ENCODE measurements at places on chromosomes 7 and 10.

- no peak for DNase-seq
These were observed 70.3 kb upstream of the HDAC9 start for GRCh38 chr7:18425227-18425626.

- DNase-seq, result no peak
These were observed 113.8 kb upstream of the GLI3 start for GRCh38 chr7:42350801-42351200.

DNA sequence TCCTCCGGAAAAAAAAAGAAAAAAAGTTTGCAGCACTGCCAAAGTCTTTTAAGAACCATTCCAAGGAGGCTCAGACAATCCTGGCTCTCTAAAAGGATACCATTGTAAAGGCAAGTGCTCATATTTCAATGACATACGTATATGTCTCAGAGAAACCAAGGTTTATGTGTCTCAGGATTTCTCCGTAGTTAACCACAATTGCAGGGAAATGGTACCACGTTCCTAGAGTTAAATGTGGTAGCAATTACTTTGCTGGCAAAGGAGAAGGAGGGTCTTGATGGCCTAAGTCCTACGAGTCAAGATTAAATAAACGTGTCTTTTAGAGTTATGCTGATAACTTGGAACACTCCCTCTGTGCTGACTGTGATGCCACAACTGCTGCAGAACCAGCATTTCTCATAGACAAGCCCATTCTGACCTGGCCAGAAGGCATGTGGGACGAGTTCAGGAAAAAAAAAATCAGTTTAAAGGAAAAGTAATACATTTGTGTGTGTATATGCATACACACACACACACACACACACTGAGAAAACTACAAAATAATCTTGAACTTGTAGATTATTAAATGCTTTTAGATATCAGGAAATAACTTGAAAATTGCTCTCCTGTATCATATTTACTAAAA, 245.9 kb downstream of the FGFR2 start:
- no peak for DNase-seq

DNA sequence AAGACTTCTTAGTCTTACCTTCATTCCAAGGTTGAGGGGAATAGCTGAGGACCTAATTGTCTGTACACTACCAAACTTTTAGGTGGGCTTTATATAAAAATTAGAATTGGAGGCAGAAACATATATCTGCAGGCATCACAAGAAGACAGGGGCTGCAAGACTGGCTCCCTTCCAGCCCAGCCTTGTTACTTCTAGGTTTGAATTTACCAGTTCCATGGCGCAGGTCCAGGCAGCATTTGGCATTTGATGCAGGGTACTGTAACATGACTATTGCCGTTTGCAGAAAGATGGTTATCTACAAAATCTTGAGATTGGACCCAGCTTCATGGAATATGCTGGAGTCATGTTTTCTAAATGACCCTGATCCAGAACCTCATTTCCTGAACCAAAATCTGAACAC, 105.4 kb upstream of the RHOBTB1 start:
- no peak for DNase-seq

GRCh38 chr7:101764221-101764620, 53.2 kb upstream of the CUX1 start:
- DNase-seq, result no peak

DNA sequence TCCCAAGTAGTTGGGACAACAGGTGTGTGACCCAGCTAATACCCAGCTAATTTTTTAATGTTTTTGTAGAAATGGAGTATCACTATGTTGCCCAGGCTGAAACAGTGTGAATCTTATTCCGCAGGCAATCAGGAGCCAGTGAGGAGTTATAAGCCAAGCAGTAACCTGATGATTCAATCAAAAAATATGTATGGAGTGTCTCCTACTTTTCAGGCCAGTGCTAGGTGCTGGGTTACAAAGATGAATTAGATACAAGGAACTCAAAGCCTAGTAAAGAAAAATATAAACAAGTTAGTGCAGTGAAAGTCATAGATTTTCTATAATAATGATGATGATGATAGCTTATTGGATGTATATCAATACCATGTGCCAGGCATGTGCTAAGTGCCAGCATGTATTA, 13.2 kb upstream of the IFRD1 start:
- no peak for DNase-seq

- DNase-seq, result no peak
These were observed 40.7 kb downstream of the OGDH start for GRCh38 chr7:44646921-44647636.

GRCh38 chr10:43120929-43121314, 17.3 kb upstream of the CSGALNACT2 start:
- peak; percentile 71 for DNase-seq

GRCh38 chr10:97612386-97612785, 20.9 kb downstream of the MORN4 start:
- no peak for DNase-seq

DNA sequence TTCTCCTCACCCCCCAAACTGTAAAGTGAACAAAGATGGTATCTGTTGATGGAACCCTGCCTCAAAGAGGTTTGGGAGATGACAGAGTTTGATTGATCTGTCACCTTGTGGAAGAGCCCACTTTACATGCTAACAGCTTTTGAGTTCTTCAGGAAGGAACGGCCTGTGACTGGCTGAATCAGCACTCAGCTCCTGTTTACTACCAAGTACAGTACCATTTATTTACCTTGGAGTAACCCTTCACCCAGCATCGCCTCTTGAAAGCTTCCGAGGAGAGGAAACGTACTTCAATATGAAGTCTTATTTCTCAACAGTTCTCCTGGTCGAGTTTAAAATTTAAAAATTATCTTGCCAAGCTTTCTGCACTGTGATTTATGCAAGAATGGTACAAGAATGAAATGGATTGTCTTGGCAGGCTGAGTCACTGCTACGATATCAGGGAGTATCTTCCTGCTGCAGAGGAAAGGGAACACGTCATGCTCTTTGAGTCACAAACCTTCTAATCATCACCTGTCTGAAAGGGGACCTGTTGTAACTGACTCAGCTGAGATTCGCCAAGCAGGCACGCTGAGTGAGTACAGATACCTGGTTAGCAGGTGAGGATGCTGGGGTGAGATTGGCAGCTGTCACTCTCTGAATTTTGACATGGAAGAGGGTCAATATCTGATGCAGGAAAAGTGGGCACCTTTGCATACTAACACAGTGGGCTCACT, 30.1 kb downstream of the KLF6 start:
- DNase-seq, result no peak

DNA sequence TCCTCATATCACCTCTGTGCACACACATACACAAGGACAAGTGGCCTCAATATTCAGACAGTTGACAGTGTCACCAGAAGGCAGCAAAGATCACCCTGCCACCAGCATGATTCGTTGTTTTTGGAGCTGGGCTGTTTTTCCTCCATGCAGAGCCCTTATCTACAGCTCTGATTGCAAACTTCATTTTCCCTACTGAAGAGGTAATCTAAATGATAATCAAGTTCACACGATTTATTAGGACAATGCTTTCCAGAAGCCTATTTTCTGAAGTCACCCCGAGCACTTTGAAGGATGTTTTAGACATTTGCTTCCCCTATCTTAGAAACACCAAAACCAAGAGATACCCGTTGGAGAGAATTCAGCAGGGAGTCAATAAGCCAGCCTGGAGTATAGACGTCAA, 46.0 kb upstream of the ADAM12 start:
- no peak for DNase-seq

GRCh38 chr7:44964384-44964830, 14.4 kb downstream of the MYO1G start:
- DNase-seq, result no peak

DNA sequence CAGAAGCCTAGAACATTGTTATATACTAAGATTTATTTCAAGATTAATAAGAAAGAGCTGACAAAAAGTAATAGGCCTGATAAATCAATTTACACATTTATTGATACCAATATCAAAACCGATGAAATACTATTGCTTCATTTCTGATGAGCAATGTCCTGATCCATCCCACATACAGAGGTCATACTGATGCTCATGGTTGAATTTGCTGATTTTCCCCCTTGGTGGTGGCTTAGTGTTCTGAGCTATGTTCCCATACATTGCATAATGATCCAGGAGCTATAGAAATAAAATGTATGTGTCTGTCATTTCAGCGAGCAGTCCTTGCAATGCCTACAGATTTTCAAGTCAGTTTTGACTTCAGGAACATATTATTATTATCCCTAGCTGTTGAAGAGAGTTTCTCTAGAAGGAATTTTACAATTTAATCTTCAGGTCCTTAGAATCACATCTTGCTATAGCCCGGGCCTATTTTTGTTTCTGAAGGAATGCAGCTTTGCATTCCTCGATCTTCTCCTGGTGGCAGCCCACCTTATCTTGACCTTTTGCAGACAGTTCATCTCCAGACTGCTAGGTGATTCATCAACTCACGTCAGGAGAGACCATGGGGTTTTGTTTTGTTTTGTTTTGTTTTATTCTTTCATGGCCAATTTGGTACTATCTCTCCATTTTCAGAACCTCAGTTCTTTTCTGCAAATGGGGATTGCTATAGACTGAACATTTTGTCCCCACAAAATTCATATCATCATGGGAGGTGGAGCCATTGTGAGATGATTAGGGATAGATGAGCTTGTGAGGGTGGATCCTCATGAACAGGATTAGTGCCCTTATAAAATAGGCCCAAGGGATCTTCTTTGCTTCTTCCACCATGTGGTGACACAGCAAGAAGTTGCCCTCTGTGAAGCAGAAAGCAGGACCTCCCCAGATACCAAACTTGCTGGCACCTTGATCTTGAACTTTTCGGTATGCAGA, 465.6 kb upstream of the IGFBP3 start:
- no peak for DNase-seq

DNA sequence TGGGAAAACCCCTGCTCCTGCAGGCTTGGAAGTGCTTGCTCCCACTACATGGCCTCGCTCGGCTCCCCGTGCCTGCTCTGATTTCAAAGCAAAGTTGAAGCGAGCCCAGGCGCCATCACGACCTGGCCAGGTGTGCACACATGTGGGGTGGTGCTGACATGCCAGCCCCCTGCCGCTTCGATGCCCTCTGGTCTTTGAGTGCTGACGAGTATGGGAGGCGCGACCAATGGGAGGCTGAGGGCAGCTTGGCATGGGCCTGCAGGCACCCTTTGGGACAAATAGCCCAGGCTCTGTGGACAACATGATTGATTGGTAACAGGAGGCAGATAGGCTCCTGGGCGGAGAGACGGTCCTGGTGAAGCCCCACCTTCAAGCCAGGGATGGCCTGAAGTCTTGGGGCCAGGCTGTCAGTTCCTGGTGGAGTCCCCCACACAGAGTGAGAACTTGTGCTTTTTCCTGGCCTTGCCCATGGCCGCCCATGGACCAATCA, 252.4 kb upstream of the SEMA3A start:
- DNase-seq, result no peak

- no peak for DNase-seq
These were observed 36.9 kb downstream of the MET start for GRCh38 chr7:116708861-116709260.

GRCh38 chr7:148581624-148582023, 8.9 kb upstream of the C7orf33 start:
- DNase-seq, result no peak

- no peak for DNase-seq
These were observed 365.2 kb downstream of the PLXDC2 start for GRCh38 chr10:20181434-20181833.

GRCh38 chr7:105711726-105712402, 130.6 kb upstream of the EFCAB10 start:
- DNase-seq, result no peak

DNA sequence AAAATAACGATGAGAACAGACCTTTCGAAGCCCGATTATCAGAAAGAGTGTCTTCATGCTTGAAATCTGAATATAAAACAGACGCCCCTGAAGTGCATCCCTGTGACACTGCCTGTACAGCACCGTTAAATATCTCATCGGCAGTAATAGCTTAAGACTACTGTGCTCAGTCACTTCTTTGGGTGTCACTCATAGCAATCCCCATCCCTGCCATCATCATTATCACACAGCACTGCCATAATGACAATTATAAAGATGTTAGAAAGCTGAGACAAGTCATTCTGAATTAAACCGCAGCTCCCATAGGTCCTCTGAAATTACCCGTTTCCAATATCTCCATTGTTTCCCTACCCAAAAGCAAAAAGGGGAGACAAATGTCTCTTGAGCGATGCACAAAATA, 567.7 kb upstream of the C7orf33 start:
- DNase-seq, result no peak

- no peak for DNase-seq
These were observed 15.5 kb upstream of the JAZF1 start for GRCh38 chr7:28195910-28196620.

- DNase-seq, result peak; percentile 12
These were observed 5.4 kb downstream of the LOXL4 start for GRCh38 chr10:98262571-98262970.

DNA sequence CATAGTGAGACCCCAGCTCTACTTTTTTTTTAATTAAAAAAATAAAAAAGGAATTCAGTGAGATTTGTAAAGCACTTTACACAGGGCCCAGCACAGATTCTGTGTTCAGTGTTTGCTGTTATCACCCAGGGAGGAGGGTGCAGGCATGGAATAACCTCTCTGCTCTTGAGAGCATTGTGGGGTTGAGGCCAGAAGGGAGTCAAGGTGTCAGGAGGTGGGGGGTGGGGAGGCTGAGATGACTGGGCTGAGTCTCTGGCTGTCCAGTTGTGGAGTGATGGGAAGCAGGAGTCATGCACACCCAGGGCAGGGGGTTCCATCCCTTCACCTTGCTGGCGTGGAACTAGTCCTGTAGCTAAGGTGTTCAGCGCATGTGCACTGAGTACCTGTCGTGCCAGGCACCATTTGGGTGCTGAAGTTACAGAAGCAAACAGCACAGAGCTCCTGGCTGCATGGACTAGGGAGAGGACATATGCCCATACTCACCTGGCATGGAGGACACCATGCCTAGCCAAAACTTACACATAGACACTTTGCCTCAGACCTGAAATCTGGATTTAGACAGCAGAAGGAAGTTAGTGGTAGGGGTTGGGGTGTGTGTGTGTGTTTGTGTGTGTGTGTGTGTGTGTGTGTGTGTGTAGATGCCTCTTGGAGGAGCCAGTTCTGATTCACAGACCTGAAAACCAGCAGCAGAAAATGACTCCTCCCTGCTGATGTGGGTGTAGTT, 69.2 kb upstream of the LRRC4 start:
- no peak for DNase-seq

- no peak for DNase-seq
These were observed 19.3 kb upstream of the ADAMTS14 start for GRCh38 chr10:70652761-70653657.

DNA sequence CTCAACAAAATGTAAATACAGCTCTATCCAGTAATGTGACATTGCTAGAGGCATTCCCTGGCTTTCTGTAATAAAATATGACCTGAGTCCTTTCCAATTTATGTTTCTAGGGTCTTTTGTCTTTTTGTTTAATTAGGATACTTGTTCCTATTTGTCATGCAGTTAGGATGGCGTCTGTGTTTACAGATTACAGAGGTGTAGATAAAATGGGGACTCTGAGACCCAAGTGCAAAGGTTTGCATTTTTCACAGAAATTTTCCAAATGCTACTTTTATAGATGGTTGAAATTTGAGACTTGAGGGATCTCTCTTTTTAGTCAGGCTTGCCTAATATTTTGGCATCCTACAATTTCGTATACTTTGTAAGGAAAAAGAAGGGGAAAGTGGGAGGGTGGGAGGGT, 332.4 kb downstream of the PTEN start:
- no peak for DNase-seq

DNA sequence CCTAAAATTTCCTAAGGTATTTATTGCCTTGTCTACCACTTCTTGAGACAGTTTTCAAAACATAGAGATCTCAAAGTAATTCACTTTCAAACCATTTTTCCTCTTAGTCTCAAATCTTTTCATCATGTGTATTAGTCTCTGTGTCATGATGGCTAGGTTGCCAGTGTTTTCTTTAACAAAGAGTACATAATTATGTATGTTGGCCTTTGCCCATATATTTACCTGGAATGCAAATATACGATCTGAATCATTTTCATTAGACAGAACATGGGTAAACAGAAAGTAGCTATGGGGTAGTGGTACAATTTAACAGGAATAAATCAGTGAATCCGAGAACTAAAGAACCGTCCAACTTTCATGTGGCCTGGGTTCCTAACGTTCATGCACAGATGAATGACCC, 852.1 kb upstream of the MBL2 start:
- DNase-seq, result no peak
